Right renal pelvis (tissue), 4 donors: ENCODE measurements at places on chromosomes 5 and 9. TPM values are rescaled to one million over a fixed set of nuclear protein-coding genes. Genes with fewer than 3 reads are reported as not detected.

GRCh38 chr5:140953234-140953633 is 13.0 kb upstream of the PCDHAC2 start:
- DNase-seq: no peak

Gene PPP3R2
- polyA plus RNA-seq: not detected

DNA sequence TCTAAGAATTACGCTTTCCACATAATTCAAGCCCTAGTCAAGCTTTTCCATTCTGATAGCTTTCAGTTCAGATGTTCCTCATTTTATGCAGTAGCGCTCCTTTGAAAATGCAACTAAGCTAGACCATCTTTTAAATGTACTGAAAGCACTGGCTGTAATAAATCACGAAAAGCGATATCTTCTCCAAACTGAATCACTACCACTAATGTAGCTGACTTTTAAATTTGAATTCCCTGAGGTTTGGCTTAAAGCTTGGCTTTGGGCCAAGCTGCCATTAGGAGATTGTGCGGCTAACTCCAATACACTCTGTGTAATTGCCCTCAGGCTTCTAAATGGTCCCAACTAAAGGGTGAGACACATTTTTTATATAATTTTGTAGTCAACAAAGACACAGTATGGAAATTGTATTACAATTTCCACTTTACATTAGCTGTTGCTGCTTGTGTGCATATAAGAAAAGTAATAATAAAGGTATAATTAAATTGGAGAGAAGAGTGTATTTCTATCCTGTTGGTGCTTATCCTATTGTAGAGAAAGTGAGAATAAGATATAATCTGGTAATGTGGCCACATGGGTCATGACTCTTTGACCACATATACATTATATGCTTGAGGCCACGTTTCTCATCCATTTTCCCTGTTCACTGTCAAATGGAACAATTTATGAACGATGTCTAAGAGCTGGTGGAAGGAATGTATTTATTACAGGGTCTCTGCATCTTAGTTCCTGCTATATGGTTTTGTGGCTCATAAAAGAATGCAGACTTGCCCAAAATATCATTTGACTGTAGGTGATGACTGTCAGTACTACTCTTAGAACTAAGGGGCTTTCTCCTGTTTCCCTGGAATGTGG is 118.7 kb upstream of the TAF11L2 start:
- DNase-seq: no peak

DNA sequence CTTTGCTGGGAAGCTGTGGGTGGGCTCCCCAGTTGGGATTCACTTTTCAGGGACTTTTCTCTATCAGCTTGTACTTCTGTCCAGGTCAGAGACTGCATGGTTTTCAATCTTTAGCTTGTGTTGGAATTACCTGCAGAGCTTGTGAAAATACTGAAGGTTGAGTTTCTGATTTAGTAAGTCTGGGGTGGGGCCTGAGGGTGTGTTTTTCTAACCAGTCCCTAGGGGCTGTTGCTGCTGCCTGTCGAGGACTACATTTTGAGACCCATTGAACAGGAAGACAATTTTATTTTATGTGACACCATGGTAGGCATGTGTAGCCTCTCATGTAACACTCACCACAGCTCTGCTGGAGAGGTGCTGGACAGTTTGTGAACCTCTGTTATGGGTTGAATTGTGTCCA is 14.7 kb upstream of the MLANA start:
- DNase-seq: no peak

Gene AUH
- polyA plus RNA-seq: 53.7 TPM

DNA sequence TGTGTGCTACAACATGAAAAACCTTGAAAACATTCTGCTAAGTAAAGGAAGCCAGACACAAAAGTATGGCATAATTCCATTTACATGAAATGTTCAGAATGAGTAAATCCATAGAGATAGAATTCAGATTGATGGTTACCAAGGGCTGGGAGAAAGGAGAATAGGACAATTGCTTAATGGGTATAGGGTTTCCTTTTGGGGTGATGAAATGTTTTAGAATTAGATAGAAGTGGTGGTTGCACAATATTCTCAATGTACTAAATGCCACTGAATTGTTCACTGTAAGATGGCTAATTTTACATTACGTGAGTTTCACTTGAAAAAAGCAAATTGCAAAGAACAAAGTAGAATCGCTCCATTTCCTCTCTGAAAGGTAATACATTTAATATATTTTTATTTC is 43.0 kb upstream of the GAS1 start:
- DNase-seq: no peak

Gene SPINK13
- polyA plus RNA-seq: 0.31 TPM

DNA sequence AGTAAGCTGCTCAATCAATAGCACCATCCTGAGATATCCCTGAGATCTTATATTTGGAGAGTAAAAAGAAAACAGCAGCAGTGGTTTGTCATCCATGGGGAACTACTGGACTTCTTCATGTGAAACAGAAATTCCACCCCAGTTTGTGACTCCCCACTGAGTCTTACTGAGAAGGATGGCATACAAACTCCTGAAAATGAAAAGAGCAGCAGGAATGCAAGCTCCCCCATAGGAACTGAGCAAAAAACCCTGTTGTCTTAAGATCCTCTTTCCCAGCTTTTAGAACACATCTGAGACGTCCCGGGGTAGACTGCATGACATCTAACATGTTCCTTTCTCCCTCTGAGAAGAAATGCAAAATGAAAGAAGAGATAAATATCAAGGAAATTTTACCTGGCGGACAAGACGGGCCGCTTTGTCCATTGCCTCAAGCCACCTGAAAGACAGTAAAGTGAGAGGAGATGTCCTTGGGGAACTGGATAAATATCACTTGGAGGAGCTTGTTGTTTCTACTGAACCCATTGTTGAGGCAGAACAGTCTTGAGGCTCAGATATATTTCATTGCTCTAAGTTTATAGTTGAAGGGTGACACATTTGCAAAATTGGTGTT is 117.1 kb downstream of the NUDT12 start:
- DNase-seq: no peak

DNA sequence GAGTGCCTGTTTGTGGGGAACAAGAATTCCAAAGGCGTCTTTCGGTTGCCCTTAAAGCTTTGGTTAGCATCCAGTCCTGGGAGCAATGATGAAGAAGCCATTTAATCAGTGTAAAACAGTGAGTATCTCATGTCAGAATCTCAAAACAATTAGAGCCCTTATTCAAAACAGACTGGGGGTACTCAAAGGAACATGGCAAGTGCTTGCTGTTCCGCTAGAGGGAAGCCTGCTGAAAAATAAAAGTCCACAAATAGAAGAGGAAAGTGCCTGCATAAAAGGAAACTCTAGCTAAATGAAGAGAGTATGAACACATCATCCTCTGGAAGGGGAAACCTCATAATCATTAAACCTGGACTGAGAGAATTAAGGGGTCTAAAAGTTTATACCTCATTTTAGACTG is 26.4 kb downstream of the FBXL7 start:
- DNase-seq: no peak

DNA sequence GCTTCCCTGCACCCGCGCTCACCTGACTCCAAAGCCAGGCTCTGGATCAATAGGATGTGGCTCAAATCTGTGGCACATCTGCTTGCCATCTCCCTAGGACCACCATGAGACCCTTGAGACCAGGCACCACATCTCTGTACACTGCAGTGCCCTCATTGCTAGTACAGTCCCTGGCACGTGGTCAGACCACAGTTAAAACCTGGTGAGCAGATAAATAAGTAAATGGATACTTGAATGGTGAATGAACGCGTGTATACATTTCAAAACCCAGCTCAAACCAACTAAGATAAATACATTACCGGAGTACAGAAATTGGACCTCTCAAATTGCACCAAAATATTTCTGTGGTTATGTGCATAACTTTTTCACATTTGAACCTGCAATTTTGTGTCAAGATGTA is 221.2 kb upstream of the IRX4 start:
- no peak for DNase-seq

DNA sequence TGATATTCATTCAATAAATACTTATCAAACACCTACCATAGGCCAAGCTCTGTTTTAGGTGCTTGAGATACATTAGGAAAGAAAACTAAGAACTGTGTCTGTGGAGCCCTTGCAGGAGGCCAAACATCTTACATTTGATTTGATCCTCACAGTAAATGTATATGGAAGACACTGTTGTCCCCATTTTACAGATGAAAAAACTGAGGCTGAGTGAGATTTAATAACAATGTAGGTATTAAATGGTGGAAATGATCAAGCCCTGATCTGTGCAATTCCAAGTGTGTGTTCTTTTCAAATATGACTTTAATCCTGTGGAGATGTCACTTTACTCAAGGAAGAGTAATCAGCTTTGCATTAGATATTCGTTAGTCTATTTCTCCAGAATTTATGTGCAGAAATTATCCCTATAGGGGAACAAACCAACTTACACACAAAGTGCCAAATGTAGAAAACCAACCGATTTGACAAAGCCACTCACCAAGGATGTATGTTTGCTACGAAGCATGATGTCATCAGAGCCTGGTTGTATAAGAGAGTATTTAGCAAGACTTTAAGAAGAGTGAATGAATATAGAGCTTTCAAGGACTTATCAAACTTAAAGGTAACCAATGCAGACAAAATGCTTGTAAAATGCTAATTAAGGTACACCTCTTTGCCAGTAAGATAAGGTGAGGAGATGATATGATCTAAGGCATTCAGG is 153.9 kb upstream of the NFIB start:
- DNase-seq: no peak

DNA sequence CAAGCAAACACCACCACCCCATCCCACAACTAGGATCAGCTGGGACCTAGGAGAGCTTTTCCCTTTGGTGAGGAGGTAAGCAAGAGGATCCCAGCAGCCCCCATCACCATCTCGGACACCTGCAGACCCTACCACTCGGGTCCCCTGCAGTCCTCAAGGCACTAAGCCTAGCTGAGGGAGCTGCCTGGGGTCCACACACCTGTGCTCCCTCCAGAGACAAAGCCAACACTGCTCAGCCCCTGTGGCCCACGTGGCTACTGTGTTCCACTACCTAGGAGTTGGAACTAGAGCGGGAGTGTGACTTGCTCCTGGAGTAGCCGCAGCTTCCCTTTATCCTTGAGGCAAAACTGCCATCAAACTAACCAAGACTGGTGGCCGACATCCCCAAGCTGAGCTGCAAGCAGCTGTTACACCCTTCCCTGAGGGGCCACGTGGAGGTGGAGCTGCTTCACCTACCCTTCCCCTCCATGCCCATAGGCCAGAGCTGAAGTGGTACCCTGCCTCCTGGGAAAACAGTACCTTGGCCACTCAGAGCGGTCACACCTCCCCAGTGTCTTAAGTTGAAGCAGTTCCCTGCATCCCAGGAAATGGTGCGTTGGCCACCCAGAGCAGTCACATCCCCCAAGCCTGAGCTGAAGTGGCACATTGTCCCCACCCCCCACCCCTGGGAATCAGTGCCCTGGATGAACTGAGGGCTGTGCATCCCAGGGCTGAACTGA is 205.5 kb downstream of the CACNA1B start:
- no peak for DNase-seq

- DNase-seq: no peak
These were observed 104.3 kb downstream of the PDE4D start for GRCh38 chr5:59789197-59789596.

DNA sequence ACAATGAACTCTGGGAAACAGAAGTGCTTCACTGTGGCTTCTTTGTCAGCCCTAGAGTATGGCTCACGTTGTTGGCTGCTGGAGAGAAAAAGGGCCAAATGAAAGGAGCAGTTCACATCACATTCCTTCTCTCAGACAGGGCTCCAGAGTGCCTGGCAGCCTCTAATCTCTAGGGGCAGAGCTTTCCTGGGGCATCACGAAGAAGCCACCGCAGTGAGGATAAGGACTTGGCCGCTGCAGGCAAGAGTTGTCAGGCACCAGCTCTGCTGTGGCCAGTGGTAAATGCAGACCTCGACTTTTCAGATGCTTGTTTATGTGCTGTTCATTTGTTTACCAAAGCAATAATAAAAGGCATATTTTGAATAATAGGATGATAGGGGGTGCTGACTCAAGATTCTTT is 227.2 kb downstream of the ICE1 start:
- no peak for DNase-seq

Gene HAVCR1
- 2.4 TPM for polyA plus RNA-seq

DNA sequence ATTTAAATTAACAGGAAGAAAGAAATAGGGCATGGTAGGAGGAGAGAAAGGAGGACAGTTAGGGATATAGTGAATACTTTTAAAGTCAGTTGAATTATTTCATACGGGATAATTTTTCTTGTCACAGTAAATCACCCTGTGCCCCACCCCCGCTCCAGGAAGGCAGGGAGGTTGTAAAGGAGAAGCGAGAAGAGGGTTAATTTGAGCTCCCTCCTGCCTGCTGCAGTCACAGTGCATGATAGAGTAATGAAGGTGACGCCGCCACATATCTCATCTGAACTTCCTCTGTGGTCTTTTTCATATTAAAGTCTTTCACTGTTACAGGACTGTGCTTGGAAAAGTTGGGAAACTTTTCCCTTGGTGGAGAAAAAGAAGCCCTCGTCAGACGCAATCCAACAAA is 896 bp upstream of the PCSK5 start:
- DNase-seq: no peak

DNA sequence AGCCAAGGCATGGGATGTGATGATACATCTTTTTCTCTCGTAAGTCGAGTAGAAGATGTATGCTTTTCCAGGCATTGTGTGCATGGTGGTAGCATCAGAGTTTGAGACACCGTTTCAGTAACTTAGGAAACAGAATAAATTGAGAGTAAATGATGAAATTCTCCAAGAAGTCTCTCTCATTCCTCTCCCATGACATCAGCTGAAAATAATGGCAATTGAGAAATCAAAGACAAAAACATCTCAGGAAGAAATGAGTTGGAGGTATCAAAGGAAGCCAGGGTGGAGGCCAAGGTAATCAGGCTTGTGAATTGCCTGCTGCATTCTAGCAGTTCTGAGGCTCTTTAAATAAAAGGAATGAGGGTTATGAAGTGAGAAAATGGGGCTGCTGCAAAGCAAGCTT is 53.9 kb downstream of the SGCD start:
- no peak for DNase-seq

GRCh38 chr5:150317048-150318003 is 14.6 kb upstream of the ARSI start:
- no peak for DNase-seq

Gene PLPPR1
- 18.1 TPM for polyA plus RNA-seq

DNA sequence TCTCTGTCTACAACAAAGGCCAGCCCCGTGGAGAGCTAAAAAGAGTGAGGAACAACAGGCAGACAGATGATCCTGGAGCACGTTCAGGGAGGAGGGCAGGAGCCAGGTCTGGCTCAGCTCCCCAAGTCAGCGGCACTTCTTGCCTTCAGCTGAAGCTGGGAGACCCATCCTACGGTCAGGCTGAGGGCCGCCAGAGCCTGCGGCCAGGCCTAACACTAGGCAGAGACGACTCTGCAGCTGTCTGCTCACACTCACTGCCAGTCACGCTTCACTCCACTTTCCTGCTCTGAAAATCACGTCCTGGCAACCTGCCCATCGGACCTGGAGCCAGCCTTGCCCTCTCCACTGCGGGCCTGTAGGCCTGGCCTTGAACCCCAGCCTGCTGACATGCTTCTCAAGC is 160.9 kb upstream of the LHFPL2 start:
- DNase-seq: no peak
